Body of pancreas (tissue), 4 donors: ENCODE measurements at places on chromosomes 16 and 17.

DNA sequence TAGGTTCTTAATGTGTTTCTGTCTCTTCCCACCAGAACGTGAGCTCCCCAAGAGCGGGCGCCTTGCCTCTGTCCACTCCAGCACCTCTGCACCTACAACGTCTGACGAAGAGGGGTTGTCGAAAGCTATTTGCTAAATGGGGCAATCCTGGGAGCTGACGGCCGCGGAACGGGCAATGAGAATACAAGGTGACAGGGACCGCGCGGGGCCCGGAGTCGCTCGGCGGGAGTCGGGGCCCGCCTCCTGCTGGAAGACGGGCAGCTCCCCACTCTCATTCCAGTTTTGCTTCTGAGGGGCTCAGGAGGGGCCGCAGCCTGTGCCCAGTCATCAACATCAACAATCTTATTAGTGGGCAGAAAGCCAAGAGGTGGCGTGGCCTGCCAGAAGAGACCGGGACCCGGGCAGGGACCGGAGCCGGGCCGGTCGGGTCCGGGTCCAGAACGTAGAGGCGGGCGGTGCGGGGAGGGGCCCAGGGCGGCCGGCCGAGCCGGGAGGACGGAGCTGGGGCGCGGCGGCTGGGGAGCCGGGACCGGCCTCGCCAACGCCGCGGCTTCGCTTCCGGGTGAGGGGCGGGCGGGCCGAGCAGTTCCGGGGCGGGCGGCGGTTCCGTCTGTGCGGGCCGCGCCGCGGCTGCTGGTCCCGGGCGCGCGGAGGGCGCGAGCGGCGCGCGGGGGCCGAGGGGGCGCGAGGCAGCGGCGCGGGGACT is at the start of gene MOSMO:
Gene MOSMO, plus strand, starts transcription at position 603 of the 706 bp plus-strand sequence. CDS start 191 bp downstream, outside the sequence.
- H3K4me3 ChIP-seq: peak within 1 kb of the TSS; percentile 97
- H3K36me3 ChIP-seq: no peaks in the 10 kb centered on the region
- peak within 1 kb of the TSS; percentile 69 for H3K27ac ChIP-seq

- no peaks in the 10 kb centered on the region for H3K27me3 ChIP-seq
- no peak overlapping the region for H3K27ac ChIP-seq
- no peaks in the 10 kb centered on the region for H3K4me1 ChIP-seq
Observed at GRCh38 chr17:54956791-54957190, 11.7 kb downstream of the COX11 start.

DNA sequence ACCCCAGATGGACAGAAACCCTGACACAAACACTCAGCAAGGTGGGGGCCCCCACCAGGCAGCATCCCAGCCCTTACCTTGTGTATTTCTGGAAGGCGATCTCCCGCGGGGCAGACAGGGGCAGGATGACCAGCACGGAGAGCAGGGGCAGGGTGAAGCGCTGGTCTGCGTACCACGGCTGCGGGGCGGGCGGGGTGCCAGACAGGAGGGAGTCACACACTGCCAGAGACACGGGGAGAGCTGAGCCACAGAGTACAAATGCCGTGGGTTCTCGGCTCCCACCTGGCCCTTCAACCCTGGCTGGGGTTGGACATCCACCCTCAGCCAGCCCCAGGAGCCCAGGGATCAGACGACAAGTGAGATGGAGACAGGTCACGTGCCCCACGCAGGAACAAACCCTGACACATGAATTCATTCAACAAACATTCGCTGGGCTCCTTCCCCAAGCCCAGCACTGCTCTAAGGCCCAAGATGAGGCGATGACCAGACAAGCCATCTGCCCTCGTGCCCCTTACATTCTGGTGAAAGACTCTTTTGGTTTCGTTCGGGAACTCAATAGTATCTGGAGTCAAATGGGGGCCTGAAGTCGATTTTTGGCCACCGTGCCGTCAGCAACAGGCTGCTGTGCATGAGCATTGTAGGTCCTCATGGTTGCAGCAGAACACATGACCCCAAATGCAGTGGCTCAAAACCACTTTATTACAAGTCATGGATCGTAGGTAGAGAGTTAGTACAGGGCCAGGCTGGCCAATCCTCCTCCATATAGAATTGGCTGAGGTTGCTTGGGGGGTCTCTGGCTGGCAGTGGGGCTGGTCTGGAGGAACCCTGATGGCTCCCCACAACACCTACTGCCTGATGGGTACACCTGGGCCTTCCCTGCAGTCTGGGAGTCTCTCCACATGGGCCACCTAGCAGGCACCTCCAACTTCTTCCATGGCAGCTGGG is 9.1 kb downstream of the SLC38A8 start:
- no peak for DNase-seq
- H3K36me3 ChIP-seq: no peaks in the 10 kb centered on the region
- no peaks in the 10 kb centered on the region for H3K27me3 ChIP-seq
- H3K27ac ChIP-seq: no peak overlapping the region

- H3K27me3 ChIP-seq: no peaks in the 10 kb centered on the region
- H3K4me3 ChIP-seq: peak overlapping the region; percentile 92
- H3K36me3 ChIP-seq: no peaks in the 10 kb centered on the region
- DNase-seq: peak; percentile 33
- H3K4me1 ChIP-seq: peaks cover 41% of the 10 kb centered on the region
Observed at GRCh38 chr16:56424791-56425438, 430 bp downstream of the AMFR start.
